ENCODE measurements at places on chromosomes 6 and 20.

DNA sequence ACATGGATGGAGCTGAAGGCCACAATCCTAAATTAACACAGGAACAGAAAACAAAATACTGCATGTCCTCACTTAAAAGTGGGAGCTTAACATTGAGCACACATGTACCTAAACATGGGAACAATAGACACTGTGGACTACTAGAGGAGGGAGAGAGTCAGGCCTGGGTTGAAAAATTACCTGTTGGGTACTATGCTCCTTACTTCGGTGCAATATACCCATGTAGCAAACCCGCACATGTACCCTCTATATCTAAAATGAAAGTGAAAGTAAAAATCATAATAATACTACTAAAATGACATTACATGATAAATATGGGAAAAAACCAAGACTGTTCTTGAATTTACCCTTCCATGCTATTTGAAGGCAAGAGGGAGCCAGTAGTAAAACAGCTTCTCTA is 1273.8 kb upstream of the ADGRB3 start:
- DNase-seq: no peak

DNA sequence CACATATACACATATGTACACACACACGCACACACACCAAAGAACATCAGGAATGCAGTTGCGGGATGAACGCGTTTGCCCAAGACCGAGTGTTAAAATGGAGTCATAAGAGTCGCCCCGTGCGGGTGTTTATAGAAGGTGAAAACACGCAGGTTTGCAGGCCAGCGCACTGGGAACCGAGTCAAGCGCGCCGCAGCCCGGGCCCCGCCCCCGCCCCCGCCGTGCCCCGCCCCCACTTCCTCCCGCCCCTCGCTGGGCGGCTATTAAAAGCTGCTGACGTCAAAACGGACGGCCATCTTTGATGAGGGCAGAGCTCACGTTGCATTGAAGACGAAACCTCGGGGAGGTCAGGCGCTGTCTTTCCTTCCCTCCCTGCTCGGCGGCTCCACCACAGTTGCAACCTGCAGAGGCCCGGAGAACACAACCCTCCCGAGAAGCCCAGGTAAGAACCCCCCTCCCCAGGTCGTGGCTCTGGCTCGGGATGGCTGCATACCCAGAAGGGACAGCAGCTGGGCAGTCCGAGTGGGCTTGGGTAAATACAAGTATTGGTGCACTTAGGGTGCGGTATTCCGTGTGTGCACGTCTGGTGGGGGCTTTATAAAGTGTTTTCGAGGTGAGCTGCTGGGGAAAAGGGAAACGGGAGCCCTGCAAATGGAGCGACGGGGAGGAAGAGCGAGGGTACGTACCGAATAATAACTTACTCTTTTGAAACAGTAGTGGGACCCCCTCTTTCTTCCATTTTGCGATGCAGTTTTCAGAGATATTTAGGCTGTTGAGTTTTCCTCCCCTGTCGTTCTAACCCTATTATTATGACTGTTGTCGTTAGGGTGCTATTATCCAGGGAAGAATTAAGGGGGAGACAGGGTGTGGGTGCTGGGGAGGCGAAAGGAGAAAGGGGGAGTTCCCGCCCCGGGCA is at the start of gene SNAP25:
TSS of gene SNAP25 (plus strand) at position 295 of the 916 bp plus-strand sequence. CDS start 56,662 bp downstream, outside the sequence.
- peak; percentile 87 for DNase-seq

GRCh38 chr6:79821859-79822258 is 125.5 kb downstream of the ELOVL4 start:
- DNase-seq: no peak

- no peak for DNase-seq
Observed at GRCh38 chr6:54730767-54731630, 115.6 kb upstream of the FAM83B start.

GRCh38 chr20:50385733-50386640 is 124.2 kb upstream of the PTPN1 start:
- DNase-seq: no peak

DNA sequence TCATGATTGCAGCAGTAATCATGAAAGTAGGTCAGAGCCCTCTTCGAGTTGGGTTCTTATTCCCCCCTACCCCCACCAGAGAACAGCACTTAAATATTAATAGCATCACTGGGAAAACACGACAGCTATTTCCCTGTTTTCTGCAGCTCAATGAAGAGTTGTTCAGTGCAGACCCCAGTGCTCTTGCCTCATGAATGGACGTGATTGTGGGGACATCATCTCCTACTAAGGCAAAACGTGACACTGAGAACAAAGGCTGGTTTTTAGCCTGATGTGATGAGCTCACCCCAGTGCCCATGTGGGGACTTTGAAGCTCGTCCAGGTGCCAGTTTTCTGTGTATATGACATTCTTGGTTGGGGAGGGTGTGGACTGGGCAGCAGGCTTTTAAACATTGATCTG is 105.9 kb downstream of the SLC35F1 start:
- DNase-seq: no peak

DNA sequence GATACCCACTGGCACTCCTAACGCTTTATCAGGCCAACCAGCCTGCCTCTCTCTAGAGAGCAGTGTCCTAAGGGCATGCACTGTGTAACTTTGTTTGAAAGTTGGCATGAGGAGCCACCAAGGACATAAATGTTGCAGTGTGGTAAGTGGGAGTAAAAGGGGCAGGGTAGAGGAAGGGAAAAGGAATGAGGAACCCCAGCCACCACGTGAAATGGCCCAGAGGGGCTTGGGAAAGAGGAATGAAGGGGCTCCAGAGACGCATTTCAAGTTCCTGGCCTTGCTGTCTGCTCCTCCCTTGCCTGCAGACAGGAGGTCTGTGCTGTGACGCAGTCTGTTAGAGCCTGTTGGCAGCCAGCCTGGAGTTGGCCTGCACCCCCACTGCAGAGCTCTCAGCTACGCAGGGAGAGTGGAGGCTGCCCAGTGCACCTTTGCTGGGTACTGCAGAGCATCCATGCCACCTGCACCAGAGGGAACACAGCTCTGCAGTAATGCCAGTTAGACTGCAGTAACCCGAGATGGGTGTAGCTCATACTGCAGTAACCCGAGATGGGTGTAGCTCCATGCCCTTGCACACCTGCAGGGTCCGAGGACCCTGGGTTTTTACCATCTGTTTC is 86.8 kb upstream of the SNAP25 start:
- no peak for DNase-seq

DNA sequence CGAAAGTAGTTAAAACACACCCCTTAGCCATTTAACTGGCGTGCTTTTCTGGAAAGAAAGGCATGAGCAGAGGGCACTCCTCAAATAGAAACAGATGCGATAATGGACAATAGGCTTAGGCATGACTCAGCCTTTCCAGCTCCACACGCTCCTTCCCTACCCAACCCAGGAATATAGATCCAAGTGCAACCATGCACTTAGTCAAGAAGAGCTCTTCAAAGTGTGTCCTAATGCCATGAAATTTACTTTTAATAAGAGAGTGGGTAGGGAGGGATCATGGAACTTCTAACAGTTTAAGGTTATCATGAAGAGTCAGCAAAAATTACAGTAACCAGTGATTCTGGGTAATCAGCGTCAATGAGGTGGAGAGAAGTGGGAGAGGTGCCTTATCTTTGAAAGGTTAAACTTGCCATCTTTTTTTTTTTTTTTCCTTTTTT is 2.4 kb upstream of the EFHC1 start:
- DNase-seq: no peak

DNA sequence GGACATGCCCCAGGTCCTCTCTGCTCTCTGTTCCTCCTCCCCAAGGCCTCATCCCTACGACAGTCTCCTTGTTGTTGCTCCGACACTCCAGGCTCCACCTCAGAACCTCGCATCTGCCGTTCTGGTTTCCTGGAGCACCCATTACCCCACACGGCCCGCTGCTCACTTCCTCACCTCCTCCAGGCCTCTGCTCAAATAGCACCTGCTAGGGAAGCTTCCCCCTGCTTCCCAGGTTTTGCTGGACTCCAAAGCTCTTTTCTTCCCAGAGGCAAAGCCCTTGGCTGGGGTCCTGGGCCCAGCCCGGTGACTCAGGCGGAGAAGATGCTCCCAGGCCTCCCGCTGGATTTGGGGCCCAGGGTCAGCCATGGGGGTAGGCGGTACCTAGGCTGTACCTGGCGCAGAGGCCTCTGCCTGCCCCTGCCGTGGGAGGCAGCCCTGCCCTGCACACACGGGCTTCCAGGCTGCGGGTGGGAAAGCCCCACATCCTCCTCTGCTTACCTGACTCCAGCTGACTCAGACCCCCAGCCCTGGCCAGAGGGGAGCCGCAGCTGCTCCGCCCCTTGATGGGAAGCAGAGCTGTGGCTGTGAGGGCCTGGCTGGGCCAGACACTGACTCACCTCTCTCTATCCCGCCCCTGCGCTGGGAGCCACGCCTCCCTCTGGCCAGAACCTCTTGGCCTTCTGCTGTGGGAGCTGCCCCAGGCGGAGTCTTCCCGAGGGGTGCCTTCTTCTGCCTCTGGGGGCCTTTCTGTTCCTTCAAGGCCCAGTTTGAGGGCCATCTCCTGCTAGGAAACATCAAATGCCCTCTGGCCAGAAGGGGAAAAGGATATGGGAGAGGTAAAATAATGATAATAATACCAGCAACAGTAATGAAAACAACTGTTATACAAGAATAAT is 130.5 kb downstream of the CEBPB start:
- DNase-seq: peak; percentile 11

DNA sequence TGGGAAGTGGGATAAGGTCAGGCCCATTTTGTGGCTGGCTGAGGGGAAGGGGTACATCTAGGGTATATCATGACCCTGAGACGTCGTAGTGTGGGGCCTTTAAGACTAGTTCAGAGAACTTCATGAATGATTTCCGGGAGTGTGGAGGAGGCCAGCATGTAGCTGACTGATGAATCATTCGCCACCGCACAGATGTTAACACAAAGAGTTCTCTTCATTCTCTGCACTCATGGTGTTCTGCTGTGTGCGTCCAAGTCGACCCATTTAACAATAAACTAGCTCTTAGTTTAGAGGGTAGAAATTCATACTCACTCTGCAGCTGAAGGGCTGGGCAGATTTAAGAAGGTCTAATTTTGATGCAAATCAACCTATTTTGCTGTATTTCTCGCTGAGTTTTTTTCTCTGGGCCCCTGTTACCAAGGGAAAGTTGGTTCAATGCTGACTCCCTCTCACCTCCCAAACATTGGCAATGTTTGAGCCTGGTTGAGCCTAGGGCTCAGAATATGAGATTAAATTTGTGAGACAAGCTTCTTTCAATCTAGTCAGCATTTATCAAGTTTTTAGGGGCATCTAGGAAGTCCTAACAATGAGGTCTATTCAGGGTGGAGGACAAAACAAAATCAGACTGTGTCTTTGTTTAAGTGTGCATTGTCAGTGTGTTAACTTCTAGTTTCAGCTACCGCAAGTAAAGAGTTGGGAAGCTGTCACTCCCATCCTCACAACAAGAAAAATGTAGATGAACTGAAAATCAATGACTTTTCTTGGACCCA is 106.8 kb upstream of the CBLN4 start:
- DNase-seq: no peak

DNA sequence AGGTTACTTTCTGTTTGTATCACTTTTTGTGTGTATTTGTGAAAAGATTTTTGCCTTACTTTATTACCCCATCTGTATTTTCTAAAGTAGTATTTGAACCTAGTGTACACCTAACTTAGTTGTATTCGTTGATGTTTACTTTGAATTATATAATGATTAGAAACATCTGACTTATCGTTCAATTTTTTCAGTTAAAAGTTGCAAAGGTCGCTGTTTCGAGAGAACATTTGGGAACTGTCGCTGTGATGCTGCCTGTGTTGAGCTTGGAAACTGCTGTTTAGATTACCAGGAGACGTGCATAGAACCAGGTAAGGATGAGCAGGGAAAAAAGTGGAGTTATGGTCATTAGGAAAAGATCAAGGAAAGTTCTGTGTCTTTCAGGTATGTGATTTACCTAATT is 42.0 kb downstream of the ENPP1 start:
- no peak for DNase-seq

DNA sequence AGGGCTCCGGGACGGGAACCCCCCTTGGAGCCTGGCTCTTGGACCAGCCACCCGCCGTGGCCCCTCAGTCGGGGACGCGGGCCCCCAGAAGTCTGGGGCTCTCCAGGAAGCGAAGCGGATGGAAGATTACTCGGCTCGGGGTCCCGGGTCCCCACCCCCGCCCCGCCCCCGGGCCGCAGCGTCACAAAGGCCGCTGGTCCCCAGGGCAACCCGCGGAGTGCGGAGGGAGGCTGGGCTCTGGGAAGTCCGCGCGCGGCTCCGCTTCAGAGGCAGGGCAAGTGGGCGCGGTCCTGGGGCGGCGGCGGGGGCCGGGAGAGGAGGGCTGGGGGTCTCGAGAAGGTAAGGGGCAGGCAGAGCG is at the start of gene FNDC11:
TSS of gene FNDC11 (plus strand) at position 227 of the 358 bp plus-strand sequence. CDS start 1,505 bp downstream, outside the sequence.
- DNase-seq: no peak

GRCh38 chr6:45803071-45803470 is 212.6 kb downstream of the CLIC5 start:
- no peak for DNase-seq

DNA sequence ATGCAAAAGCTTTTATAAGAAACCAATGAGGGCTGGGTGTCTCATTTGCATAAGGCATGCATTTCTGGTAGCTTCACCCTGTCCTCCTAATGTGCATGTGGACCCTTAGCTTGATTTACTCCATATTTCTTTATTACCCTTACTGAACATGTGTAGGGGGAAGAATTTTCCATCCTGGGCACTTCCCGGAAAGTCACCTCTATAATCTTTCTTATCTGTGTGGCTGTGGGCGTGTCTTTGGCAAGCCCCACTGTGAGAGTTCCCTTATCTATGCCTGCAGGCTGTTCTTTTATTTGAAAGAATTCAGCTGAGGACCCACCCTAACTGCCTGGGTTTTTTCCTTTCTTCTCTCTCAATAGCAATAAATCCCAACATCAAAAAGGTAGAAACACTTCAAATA is 627.8 kb downstream of the DOK5 start:
- no peak for DNase-seq

DNA sequence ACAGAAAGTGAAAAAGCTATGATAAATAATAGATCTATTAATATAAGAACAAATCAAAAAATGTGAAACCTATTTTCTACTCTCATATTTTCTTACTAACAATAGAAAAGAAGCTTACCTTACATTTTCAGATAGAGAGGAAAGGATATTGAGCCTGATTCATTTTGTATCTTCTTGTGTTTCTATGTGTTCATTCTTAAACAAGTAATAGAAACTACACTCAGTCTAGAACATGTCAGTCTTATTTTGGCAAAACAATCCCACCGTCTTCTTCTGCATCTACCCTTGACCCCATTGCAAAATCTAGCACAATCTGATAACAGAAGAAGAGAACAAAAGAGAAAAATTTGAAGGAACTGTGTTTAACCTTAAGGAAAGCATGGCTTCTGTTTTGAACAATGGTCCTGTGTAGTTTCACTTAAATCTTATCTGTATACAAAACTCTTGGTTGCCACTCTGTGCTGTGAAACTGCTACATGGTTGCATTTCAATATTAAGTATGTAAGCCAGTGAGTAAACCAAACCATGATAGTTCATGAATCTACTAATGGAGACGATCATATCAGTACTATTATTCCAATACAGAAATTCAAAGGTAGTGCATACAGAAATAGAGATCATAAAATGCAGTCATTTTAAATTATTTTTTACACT is 69.5 kb upstream of the LGSN start:
- DNase-seq: no peak

- no peak for DNase-seq
Observed at GRCh38 chr6:71199736-71200135, 88.9 kb upstream of the OGFRL1 start.

DNA sequence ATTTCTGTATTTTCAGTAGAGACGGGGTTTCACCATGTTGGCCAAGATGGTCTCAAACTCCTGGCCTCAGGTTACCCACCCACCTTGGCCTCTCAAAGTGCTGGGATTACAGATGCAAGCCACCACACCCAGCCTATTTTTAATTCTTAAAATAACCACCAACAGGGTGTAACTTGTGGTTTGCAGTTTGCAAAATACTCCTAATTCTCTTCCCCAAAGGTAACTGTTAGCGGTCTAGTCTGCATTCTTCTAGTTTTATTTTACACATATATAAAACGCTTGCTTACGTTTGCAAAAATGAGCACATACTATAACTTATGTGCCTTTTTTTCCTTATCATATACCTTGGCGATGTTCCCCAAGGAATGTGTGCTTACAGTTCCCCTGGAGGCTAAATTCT is 25.6 kb upstream of the CHMP4B start:
- DNase-seq: no peak

Measured in SW 1271 (cell line).